ENCODE measurements at places on chromosomes 7 and 10.

DNA sequence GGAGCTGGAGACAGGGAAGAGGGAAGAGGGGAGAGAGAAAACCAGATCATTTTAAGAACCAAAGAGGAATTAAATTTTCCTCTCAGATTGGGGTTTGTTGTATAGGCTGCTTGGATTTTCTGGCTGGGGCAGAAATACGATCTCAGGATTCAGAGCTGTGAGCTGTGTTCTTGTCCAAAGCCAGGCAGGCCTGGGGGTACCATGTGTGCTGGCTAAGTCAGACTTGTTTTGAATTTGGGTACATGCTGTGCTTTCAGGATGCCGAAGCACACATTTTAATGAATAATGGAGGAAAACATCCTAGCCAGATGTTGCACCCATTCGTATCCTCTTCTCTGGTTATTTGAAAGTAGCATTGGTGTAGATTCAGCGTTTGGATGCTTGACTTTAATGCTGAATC, 170.3 kb upstream of the PODXL start:
- no peak for DNase-seq

DNA sequence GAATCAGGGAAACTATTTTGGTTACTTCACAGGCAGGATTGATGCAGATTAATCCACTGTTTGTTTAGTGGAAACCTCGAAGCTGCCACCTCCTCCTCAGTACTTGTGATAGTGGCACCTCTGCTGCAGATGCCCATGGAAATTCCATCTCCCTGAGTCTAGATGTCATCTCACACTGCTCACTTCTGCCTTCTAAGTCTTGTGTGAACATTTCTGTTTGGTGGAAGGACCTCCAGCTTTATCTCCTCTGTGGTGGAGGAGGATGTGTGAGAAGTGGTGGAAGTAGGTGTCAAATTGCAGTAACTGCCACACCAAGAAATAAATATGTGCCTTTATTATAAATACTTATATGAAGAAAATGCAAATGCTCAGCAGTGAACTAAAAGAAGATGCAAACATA, 25.8 kb upstream of the GPR141 start:
- no peak for DNase-seq

- no peak for DNase-seq
Observed at GRCh38 chr7:94890216-94890615, 17.2 kb upstream of the PPP1R9A start.

GRCh38 chr7:147380926-147381325, 1209.6 kb upstream of the C7orf33 start:
- DNase-seq = no peak

DNA sequence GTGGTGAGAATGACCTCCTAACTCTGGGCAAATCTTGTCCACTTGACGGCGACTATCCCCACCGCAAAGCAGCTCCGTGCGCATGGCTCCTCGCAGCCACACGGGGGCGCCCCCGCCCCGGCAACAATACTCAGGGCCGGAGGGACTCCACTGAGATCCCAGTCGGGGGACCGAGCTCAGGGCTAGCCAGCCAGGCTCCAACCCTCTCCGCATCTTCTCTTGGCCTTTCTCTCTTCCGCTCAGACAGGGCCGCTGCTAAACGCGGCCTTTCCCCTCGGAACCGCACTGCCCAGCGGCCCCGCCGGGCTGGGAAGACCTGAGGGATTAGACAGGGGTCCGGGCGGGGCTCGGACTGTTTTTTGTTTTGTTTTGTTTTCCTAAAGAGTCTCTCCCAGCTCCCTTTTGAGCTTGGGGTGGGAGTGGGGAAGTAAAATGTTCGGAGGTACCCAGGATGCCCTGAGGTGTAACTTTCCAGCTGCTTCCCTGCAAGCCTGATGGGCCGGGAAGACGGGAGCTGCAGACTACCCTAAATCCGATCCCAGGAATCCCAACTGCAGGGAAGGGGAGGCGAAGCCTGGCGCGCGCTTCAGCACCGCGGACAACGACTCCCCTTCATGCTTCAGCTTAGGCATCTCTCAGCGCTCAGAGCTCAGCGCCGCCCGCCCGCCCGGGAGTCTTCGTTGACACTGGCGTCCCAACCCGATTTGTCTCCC, 2.7 kb downstream of the KCNIP2 start:
- DNase-seq = peak; percentile 85

- no peak for DNase-seq
Observed at GRCh38 chr7:121153995-121154394, 165.5 kb downstream of the CPED1 start.

DNA sequence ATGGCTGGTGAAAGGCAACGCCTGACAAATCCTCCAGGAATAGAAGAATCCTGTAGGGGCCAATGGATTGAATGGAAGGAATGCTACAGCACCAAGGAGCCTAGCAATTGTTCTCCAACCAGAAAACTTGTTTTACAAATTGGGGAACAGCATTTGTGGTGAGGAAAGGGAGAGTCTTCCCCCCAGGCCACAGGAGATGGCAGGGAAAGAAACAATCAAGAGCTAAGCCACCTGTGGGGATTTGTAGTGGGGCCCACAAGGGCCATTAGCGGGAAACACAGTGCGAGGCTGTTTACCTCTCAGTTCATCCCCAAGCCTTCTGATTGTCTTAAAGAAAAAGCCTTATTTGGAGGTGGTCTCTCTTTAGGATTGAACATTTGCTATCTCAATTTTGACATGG, 48.5 kb upstream of the KCNMA1 start:
- no peak for DNase-seq

GRCh38 chr7:101674439-101674838, 45.3 kb upstream of the MYL10 start:
- DNase-seq = no peak

DNA sequence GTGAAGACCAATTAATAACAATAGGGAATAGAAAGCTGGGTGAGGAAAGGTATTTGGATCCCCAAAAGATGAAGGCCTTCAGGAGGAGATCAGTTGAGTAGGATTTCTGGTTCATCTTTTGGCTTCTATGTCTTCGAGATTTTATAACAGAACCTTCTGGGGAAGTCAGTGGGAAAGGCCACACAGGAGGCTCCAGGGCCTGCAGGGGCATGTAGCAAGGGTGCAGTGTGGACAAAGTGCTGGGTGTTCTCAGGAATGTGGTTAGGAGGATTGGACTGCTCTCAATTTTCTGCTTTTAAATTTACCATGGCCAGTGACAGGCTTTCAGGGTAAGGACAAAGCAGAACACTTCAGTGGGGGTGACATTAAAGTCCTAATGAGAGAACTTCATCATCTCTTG, 378.0 kb downstream of the CCSER2 start:
- no peak for DNase-seq

- DNase-seq = no peak
Observed at GRCh38 chr10:3825244-3825643, 40.2 kb upstream of the KLF6 start.

DNA sequence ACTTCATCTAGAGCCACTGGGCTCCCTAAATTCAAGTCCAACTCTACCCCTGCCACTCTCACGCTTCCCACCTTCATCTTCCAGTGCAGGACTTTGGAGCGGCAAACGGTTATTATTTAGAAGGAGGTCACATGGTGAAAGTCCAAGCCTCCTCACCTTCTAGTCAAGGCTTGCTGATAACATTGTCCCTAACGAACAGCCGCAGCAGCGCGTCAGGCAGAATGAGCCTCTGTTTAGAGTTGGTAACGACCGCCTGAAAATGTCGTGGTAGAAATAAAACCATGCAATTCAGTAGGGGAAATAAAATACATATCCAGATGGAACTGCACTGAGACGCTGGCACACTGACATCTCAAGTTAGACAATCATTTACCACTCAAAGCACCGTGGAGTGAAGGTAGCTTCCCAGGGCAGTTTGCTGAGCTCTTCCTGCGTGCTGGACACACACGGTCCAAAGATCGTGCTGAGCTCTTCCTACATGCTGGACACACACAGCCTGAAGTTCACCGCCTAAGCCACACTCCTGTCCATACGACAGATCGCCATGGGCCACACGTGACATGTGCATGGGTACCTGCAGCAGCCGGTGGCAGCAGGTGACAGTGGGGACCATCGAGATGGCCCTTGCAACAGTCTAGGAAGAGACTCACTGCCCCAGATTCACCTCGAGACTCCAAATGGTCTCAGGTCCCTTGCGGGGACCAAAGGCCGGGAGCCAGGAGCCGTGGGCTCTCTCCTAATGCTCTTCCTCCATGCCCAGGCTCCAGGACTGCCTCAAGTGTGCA, 323.5 kb downstream of the PTPRN2 start:
- DNase-seq = no peak

GRCh38 chr7:130022115-130022514, 29.1 kb downstream of the ZC3HC1 start:
- no peak for DNase-seq

- DNase-seq = no peak
Observed at GRCh38 chr10:99984211-99985034, 25.3 kb downstream of the DNMBP start.

DNA sequence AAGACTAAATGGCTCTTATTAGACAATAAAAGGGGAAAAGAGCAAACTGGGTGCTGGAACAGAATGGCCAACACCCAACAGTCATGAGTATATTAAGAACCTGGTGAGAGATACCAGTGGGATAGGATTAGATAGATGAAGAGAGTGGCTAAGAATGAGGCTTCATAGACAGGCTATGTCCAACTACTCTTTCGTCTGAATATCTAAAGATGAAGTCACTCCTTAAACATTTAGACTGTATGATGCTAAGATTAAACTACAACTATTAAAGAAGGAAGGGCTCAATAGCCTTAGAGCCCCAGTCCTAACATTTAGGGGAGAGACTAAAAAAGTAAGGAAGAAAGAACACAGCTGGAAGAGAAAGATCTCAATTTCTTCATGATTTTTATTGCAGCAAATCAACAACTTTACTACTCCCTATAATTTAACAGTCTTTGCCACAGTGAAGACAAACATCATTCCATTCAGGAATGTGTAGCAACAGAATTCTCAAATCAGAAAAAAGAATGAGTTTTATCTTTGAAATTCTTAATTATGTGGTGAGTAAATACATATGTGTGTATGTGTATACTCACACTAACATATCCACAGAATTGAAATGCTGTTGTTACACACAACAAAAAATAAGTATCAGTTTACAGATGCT, 45.6 kb downstream of the CACNA2D1 start:
- no peak for DNase-seq

GRCh38 chr7:47069385-47070076, 512.4 kb downstream of the TNS3 start:
- DNase-seq = no peak

GRCh38 chr7:124796771-124797170, 31.2 kb upstream of the GPR37 start:
- no peak for DNase-seq

GRCh38 chr7:130894146-130894908, 160.3 kb upstream of the KLF14 start:
- peak; percentile 64 for DNase-seq

DNA sequence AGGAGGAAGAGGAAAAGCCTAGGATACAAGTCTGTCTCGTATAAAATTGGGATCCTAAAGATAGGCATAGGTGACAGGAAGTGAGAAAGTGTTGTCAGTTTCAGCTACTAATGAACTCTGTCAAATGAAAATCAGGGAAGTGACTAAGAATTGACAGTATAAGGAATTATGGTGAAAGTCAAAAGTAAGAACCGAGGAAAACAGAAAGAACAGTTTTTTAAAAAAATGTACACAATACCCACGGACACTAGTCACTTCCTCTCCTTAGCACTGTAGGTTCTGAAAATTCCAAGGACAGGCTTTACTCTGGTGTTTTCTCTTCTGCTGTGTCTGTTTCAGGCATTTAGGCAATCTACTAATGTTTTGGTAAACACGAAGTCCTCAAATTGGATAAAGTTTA, 42.3 kb downstream of the ATAD1 start:
- no peak for DNase-seq

DNA sequence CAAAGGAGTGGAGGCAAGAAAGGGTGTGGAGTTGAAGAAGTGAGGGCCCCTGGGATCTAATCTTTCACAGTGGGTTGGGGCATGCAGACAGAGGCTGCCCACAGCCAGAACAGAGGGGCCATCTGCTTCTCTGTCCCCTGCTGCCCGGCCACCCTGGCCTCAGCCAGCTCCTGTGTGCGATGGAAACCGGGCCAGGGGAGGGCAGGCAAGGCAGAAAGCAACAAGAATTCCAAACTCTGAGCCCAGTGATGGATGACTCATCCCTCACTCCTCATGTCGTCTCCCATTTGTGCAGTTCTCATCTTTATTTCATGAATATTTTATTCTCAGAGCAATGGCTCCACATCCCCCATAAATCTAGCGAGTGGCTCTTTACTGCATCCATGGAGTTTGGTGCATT, 757.1 kb downstream of the GRID1 start:
- no peak for DNase-seq

DNA sequence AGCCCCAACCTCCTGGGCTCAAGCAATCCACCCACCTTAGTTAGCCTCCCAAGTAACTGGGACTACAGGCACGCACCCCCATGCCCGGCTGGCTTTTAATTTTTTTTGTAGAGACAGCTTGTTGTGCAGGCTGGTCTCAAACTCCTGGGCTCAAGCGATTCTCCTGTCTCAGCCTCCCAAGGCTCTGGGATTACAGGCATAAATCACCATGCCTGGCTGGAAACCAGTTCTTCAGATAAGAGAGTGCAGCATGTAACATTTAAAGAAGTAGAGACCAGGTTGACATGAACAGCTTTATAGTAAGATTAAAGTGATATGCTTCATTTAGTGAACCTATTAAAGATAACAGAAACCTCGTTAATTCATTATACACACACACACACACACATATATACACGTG, 167.9 kb upstream of the KAT6B start:
- DNase-seq = no peak

DNA sequence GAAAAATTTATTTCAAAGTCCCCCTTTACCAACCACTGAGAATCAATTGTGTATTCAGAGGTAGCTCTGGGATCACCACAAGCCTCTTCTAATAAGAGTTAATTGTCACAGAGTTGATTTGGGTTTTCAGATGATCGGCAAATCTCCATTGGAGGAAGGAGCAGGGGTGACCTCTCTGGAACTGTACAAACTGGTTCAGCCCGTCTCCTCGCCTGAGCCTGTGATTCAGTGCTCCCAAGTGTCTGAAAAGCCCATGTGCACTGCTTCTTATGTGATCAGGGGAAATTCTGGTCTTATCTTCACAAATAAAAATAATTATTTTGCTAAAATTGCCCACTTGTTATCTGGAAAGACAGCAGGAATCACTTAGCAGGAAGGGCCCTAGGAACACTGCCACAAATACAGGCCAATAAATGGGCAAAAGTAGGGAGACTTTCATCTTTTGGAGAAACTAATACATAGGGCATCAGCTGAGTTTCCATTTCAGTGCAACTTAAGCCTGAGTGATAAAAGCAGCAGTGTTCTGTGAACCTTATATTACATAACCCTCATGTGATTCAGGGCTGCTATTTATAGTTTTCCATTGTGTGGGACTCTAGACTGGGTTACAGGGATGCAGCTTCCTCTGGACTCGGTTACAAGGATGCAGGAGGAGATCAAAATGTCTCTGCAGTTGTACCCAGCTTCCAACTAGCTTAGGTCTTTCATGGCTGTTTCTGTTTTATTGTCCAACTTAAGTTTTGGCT, 32.3 kb downstream of the CDK1 start:
- no peak for DNase-seq

DNA sequence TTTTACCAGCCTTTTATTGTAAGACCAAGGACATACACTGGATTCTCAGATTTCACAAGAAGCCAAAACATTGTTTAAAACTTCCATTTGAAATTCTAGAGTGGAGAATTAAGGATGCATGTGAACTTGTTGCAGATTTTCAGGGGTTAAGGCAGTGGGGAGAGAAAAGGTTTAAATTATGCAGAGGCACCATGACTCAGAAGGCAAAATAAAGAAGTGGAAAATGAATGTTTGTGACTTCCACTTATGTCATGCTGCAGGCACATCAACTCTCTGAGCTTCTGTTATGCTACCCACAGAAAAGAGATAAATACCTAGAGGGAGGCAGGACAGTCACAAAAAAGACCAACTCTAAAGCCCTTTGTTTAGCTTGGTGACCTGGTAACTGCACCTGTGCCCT, 84.4 kb upstream of the BET1 start:
- DNase-seq = no peak

All from left cardiac atrium (tissue), 4 donors.